D341Med (cell line): ENCODE measurements at places on chromosomes 6 and 20.

GRCh38 chr6:15444081-15444731, 198.3 kb downstream of the JARID2 start:
- DNase-seq, result no peak

DNA sequence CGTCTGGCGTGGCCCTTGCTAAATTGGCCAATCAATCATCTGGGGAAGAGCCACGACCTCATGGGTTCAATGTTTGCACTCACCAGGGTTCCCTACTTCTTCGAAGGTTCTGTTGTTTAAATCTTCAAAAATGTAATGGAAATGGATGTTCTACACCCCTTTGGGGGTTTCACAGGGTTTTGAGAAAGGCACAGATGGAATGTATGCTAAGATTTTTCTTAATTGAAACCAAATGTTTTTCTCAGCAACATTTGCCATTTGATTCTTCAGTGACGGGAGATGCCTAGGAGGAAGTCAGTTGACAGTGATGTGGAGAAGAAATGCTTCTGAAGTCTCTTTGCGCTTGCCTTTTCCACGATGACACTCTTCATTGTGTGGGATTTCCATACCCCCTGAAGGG, 312.3 kb downstream of the ESR1 start:
- no peak for DNase-seq

GRCh38 chr6:15709651-15710269, 46.9 kb upstream of the DTNBP1 start:
- no peak for DNase-seq

GRCh38 chr6:2216794-2217383, 28.5 kb downstream of the GMDS start:
- DNase-seq, result no peak

DNA sequence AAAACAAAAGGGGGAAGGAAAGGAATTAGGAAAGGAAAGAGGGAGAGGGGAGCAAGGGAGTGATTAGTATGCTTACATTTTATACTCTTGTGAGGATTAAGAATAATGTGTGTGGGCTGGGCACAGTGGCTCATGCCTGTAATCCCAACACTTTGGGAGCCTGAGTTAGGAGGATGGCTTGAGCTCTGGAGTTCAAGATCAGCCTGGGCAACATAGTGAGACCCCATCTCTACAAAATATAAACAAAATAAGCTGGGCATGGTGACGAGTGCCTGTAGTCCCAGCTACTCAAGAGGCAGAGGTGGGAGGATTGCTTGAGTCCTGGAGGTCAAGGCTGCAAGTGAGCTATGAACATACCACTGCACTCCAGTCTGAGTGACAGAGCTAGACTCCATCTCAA, 47.0 kb downstream of the SHLD1 start:
- DNase-seq, result no peak

DNA sequence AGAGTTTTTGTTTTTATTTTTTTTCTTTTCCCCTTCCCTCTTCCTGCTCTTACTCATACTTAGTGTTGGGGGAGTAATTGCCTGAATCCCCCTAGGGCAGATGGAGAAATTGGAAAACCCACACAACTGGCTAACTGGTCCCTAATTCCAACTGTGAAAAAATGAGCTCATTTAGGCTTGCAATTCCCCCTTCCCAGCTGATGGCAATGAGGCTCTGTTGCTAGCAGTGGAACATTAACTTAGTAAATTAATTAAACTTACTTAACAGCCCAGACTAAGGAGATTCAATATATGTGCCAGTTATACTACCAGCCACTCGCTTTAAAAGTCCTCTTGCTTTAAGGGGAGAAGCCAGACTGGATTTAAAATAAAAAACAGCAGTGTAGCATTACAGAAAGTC, 76.6 kb downstream of the PKHD1 start:
- no peak for DNase-seq

- DNase-seq, result no peak
These were observed 57.1 kb downstream of the SLC35D3 start for GRCh38 chr6:136979206-136979605.

GRCh38 chr6:11058406-11058805, 14.3 kb upstream of the ELOVL2 start:
- no peak for DNase-seq

GRCh38 chr6:155561966-155562364, 106.3 kb upstream of the NOX3 start:
- DNase-seq, result no peak

- DNase-seq, result peak; percentile 93
These were observed 15.5 kb downstream of the CCDC167 start for GRCh38 chr6:37483917-37484785.

- DNase-seq, result no peak
These were observed 63.3 kb downstream of the SLC16A10 start for GRCh38 chr6:111150577-111150976.

DNA sequence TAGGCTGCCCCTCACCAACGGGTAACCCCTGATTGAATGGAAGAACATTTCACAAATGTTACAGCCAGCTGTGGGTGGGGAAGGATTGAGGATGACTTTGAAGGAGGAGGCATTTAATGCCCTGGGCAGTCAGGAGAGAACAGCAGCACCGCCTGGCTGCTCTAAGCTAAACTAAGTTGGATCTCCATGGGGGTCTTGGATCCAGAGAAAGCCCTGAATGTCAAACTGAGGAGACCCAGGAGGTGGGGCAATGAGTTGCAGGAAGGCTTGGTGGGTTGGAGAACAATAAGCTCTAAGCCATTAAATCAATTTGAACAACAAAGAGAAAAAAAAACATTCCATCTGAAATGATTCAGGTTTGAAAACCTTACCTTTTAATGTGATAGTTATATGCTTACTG, 35.4 kb downstream of the TMX4 start:
- no peak for DNase-seq

GRCh38 chr6:153790048-153790447, 249.0 kb upstream of the OPRM1 start:
- no peak for DNase-seq

DNA sequence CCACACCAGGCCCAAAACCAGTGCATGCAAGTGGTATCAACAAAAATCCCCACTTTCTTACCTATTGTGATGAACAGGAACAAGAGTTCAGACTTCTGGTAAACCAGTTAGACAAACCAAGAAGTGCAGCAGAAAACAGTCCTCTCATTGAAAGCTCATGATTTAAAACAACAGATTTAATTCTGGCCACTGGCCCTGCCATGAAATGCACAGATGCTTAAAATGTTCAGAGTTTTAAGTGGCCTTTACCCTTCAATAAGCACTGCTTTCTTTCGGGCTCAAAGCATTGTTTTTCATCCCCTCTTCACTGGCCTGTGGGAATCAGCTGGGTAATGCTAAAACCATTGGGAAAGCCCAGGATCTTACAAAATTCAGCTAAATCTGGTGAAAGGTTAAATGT, 102.4 kb upstream of the ISM1 start:
- no peak for DNase-seq

GRCh38 chr20:33008336-33009213, 1.1 kb downstream of the BPIFB2 start:
- DNase-seq, result no peak

- DNase-seq, result peak; percentile 63
These were observed 2.4 kb upstream of the BPIFA2 start for GRCh38 chr20:33165416-33166055.

- no peak for DNase-seq
These were observed 1.7 kb upstream of the PIM1 start for GRCh38 chr6:37168163-37168758.

GRCh38 chr20:39789411-39789810, 827.3 kb downstream of the DHX35 start:
- no peak for DNase-seq

DNA sequence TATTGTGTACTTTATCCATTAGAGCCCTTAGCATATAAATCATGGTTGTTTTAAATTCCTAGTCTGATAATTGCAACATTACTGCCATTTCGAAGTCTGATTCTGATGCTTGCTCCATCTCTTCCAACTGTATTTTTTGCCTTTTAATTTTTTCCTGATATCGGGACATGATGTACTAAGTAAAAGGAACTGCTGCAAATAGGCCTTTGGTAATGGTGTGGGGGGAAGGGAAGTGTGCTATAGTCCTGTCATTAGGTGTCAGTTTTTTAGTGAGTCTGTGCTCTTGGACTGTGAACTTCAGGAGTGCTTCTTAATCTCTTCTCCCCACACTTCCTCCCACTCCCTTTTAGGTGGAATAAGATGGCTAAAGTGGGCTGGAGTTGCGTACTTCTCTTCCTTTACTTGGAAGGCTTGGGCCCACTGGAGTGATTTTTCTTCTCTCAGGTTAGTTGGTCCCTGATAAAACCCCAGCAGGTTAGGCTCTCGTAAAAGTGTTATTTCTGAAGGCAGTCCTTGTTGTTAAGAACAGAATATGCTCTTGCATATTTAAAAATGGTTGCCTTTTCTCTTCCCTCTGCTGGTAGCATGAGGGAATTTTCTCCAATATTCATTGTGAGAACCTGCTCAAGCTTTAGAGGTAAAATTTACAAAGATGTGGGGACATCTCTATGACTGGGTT, 18.1 kb downstream of the STXBP5 start:
- peak; percentile 20 for DNase-seq

- DNase-seq, result no peak
These were observed 1.1 kb downstream of the TPX2 start for GRCh38 chr20:31740208-31740607.

- no peak for DNase-seq
These were observed 8.8 kb downstream of the SLC17A9 start for GRCh38 chr20:62961310-62961783.

GRCh38 chr6:11575408-11576033, 38.0 kb downstream of the TMEM170B start:
- DNase-seq, result peak; percentile 71

- DNase-seq, result no peak
These were observed 34.8 kb upstream of the PSMF1 start for GRCh38 chr20:1083431-1084080.

DNA sequence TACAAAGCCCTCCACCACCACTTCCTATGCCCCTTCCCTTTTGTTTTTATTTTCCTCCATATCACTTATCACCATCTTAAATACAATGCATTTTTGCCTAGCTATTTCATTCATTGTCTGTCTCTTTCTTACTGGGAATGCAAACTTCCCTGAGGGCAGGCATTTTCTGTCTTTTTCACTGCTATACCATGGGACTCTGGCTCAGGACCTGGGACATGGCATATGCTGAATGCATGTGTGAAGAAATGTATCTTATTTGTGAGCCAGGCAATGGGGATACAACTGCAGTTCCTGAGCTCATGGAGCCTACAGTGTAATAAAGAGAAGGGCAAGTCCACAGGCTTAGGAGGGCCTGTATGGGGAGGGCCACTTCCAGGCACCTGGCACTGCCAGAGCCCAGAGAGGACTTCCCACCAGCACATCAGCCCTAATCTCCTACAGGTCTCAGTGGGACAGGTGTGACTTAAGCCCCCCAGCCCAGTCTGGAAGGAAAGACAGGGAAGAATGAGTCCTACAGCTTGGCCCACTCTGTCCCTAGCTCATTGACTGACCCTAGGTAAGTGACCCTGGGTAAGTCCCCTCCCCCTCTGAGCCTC, 43.2 kb downstream of the TFEB start:
- DNase-seq, result no peak

GRCh38 chr6:101458336-101458735, 64.8 kb downstream of the GRIK2 start:
- no peak for DNase-seq

- DNase-seq, result peak; percentile 44
These were observed 1055.1 kb upstream of the GJE1 start for GRCh38 chr6:141077355-141078333.

DNA sequence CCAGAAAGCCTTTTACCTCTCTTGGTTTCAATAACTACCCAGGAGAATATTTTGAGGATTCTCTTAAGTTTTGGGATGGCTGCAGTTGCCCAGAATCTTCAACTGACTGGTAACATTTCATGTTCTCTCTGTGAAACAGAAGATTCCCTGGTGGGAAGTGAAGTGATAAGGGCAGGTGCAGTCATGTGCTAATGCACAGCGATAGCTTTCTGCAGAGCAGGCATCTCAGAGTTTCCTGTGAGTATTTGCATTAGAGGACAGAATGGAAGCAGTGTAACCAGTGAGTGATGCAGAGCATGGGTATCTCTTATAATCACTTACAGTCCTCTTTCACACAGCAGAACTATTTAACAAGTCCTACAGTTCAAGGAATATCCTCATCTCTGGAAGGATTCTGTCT, 76.1 kb downstream of the HCRTR2 start:
- DNase-seq, result no peak

GRCh38 chr6:41201764-41202173, 820 bp upstream of the TREML2 start:
- no peak for DNase-seq

GRCh38 chr20:53643031-53643832, 49.6 kb upstream of the ZNF217 start:
- DNase-seq, result no peak

DNA sequence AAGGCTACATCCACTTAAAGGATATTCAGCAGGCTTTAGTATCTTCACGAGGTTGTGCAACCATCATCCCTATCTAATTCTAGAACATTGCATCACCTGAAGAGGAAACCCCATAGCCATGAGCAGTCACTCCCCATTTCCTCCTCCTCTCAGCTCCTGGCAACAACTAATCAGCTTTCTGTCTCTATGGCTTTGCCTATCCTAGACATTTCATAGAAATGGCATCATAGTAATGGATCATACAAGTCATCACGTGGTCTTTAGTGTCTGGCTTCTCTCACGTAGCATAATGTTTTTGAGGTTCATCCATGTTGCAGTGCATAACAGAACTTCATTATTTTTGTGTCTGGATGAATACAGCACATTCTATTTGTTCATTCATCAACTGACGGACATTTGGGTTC, 20.5 kb downstream of the SNAI1 start:
- no peak for DNase-seq

DNA sequence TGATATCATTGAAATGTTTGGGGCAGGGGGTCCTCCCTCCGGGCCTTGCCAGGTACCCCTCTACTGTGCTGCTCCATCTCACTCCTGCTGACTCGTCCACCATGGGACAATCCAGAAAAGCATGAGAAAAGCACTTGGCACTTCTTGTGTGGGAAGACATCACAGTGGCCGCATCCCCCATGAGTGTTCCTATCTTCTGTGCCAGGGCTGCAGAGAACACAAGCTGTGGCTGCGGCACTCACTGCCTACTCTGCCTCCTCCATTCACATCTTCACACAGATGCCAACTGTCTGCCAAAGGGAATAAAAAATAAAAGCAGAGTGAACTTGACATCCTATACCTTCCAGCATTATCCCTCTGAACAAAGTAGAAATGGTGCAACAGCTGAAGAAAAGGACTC, 117.4 kb upstream of the PROKR2 start:
- no peak for DNase-seq

DNA sequence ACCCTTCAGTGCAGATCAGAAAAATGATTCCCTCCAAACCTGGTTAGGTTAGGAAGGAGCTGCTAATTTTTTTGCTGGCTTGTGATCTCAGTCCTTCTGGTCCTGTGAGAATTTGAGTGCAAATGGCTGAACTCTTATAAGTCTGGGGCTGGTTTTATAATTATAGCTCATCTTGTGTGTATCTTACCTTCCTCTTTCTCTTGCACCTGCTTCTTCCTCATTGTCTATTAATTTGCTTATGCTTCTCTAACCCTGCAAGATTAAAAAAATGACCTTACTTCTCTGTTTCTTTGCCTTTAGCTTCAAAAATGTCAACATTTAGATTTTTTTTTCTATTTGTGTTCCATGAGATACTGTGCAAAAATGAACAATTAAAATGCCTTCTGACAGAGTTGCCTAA, 576.2 kb downstream of the DHX35 start:
- no peak for DNase-seq
